Cerebellar nuclear complex (tissue), 1 donor: ENCODE measurements at places on chromosomes 5 and 9.

DNA sequence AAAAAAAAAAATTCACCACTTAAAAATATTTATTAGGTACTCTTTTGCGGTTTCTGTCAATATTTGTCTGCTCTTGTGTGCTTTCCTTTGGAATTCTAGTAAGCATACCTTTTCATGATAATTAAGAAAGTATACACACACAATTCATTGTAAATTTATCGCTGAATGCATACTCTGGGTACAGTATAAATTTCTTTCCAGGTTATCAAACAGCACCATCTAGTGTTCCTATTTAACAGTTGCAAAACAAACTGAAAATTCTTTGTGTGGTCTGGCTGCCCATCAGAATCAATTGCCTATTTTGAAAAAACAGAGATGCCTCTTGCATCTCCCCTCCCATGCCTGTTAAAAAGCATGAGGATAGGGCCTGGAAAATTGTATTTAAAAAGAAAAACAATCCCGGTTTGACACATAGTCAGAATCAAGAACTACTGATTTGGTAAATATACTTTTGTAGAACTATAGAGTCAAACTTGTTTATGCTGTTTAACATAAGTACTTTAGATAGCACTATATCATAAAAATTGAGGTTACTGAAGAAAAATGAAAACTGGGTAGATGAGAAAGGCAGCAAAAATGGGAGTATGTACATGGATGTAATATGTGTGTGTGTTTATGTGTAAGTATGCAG, 16.2 kb downstream of the PGGT1B start:
- DNase-seq = peak; percentile 1

DNA sequence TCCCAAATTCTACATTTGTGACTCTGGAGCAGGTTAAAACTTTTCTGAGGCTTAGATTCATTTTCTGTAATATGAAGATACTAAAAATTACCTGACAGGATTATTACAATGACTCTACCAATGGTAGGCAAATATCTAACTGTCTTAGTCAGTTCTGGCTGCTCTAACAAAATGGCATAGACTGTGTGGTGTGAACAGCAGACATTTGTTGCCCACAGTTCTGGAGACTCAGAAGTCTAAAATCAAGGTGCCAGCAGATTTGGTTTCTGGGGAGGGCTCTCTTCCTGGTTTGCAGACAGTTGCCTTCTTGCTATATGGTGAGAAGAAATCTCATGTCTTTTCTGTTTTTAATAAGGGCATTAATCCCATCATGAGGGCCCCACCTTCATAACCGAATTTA, 245.1 kb downstream of the MAST4 start:
- DNase-seq = no peak

DNA sequence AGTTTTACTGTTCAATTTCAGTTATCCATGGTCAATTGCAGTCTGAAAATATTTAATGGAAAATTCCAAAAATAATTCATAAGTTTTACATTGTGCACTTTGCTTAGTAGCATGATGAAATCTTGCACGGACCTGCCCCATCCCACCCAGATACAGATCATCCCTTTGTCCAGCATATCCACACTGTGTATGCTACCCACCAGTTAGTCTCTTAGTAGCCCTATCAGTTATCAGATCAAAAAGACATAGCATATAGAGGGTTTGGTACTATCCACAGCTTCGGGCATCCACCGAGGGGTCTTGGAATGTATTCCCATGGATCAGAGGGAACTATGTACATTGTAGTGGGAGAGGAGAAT, 97.7 kb downstream of the SLC44A1 start:
- DNase-seq = no peak

- no peak for DNase-seq
These were observed 29.5 kb downstream of the TNIP1 start for GRCh38 chr5:151051066-151051930.

- no peak for DNase-seq
These were observed 96.1 kb upstream of the NFIL3 start for GRCh38 chr9:91519520-91520277.

GRCh38 chr5:351084-351920, 29.8 kb downstream of the AHRR start:
- no peak for DNase-seq

- no peak for DNase-seq
These were observed 265.9 kb upstream of the VLDLR start for GRCh38 chr9:2355697-2355983.

DNA sequence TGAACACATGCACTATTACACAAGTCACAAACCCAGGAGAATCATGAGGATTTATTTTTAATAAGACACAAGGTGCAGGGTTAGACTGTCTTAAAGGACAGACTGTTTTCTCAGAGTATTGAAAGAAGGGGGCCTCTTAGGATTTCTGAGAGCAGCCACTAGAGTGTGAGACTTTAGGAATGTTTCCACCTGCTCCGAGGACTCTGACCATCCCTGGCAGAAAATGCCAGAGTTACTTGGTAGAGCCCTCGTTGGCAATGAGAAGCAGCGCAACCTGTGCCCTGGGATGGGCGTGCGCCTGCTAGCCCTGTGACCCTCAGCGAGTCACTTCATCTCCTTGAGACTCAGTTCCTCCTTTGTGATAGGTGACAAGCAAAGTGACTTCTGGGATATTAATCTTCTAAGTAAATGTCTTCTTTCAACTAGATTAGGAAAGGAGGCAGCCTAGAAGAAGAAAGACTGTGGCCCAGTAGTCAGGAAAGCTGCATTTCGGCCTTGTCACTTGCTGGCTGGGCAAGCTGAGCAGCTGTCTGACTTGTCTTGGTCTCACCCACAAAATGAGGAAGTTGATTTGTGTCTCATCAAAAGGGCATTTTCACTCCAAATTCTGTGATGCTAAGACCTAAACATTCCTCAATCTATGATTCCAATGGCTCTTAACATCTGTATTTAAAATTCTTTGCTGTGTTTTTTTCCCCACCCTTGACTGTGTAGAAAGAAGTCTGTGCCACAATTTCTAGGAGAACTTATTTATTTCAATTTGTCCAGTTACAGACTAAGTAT, 60.5 kb downstream of the PTCD2 start:
- no peak for DNase-seq

DNA sequence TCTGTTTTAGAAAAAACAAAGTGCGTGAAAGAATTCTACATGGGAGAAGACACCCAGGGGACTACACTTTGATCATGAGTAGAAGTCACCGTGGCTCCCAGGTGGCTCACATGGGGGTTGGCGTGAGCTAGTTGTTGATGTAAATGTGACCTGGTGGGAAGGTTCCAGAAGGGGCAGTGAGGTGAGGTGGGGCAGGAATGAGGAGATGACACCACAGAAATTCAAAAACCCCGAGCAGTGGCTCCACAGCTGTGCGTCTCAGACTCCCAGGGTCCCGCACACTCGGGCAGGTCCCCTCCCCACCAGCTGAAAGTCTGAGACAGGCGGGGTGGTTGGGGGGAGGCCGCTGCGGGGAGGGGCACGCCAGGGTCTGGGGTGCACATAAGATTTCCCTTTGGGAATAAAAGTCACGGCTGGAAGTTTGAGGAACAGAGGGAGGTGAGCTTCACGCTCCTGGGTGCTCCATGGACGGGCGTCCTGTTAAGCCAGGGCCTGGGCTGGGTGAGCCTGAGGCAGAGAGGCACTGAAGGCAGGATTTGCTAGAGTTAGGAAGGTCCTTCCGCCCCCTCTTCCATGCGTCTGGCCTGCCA, 29.9 kb downstream of the GLT6D1 start:
- DNase-seq = no peak

- DNase-seq = no peak
These were observed 650 bp downstream of the FRMD3 start for GRCh38 chr9:83537331-83538171.

GRCh38 chr5:42691413-42691937, 65.1 kb upstream of the CCDC152 start:
- no peak for DNase-seq

DNA sequence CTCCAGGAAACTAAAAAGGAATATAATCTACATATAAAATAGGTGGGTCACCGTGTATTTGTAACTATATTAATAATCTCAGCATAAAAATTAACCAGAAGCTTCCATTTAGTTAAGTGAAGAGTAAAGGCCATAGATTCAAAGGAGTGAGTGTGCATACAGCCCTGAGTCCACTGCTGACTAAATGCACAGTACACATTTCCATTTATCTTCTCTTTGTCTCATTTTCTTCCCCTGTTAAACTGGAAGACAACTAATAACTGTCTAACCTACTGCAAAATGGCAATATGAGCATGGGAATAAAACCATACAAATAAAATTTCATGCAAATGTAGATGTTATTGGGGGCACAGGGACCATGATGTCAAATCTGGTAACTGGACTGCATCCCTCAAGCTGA, 59.9 kb upstream of the DAB2 start:
- DNase-seq = no peak

- DNase-seq = no peak
These were observed 92.1 kb upstream of the RANBP3L start for GRCh38 chr5:36393656-36394428.

GRCh38 chr9:123929177-123929869, 603 bp downstream of the DENND1A start:
- DNase-seq = no peak

- no peak for DNase-seq
These were observed 19.4 kb downstream of the TMEM174 start for GRCh38 chr5:73192370-73192769.

DNA sequence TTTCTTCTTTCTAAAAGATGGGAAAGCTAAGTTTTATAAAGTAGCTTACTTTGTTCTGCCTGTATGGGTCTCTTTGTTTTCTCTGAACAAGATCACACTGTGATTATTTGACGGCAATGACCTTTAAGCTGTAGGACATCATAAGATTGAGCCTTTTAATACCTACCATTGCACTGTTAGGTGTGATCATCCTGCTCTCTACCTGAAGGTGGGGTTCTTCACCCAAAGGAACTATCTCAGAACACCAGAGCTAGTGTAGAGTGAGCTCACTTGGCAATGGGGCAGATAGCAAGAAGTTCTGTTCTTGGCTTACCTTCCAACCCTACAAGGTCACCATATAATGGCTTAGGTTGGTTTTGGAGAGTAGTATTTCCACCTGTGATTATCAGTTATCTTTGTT, 200.2 kb downstream of the SPATA31D1 start:
- DNase-seq = no peak

DNA sequence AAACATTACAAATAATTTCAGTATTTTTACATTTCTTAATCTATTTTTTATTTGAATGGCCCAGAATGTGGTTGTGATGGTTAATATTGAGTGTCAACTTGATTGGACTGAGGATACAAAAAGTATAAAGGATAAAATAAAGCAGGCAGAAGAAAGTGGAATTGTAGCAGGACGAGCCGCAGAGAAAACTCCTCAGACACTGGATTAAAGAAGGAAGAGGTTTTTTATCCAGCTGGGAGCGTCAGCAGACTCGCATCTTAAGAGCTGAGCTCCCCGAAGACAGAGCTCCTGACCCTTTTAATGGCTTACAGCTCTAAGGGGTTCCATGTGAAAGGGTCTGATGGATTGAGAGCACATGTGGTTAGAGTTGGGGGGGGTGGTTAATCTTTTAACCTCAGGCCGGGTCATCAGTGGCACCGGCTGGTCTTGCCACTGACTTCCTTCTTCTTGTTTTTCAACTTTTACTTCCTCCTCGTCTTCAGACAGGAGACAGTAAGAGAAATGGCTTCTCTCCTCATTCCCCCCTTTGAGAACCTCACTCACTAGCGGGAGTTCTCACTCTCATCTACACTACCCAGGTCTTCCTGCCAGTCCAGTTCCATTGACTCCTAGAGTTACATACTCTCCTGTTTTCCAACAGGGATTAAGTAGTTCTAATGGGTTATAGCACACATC, 80.0 kb downstream of the TMEM161B start:
- DNase-seq = no peak

DNA sequence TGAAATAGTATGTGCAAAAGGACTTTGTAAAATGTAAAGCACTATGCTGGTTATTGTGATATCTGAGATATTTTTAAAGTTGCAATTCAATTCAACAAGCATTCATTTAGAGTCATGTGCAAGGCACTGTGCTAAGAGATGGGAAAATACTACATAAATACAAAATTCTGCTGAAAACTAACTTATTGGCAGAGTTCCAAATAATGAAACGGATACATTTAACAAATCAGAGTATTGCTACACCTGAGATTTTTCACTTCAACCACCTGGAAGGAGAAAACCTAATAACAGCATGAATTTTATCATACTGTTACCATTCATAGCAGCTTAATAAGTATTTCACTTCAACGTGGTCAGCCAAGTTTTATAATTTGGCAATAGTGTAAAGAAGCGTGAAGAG, 6.1 kb upstream of the CTNNAL1 start:
- DNase-seq = no peak

DNA sequence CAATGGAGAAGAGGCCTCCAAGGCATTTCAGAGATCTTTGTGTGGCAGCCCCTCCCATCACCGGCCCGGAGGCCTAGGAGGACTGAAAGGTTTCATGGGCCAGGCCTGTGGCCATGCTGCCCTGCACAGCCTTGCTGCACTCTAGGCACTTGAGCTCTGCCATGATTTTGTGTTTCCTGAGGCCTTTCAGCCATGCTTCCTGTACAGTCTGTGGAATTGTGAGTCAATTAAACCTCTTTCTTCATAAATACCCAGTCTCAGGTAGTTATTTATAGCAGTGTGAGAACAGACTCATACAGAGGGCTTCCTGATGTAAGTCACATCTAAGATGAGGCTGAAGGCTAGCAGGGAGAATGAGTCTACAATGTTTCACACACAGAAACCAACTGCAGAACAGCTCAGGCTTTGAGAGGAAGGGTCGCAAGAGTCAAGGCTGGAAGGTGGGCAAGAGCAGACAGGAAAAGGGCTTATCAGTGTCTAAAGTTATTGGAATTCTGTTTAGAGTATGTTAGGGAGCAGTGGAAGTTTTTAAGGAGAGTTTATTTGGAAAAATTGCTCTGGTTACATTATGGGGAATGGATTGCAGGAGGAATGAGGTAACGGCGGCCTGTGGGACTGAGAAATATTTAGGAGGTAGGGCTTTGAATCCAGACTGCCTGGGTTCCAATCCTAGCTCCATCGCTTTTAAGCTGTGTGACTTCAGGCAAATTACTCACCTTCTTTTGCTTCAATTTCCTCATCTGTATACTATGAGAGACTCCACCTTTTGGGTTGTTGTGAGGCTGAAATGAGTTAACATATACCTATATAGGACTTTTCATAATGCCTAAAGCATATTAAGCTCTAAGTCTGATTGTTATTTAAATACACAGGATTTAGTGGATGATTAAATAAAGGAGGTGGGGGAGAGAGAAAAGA, 291.2 kb downstream of the CWC27 start:
- DNase-seq = no peak

DNA sequence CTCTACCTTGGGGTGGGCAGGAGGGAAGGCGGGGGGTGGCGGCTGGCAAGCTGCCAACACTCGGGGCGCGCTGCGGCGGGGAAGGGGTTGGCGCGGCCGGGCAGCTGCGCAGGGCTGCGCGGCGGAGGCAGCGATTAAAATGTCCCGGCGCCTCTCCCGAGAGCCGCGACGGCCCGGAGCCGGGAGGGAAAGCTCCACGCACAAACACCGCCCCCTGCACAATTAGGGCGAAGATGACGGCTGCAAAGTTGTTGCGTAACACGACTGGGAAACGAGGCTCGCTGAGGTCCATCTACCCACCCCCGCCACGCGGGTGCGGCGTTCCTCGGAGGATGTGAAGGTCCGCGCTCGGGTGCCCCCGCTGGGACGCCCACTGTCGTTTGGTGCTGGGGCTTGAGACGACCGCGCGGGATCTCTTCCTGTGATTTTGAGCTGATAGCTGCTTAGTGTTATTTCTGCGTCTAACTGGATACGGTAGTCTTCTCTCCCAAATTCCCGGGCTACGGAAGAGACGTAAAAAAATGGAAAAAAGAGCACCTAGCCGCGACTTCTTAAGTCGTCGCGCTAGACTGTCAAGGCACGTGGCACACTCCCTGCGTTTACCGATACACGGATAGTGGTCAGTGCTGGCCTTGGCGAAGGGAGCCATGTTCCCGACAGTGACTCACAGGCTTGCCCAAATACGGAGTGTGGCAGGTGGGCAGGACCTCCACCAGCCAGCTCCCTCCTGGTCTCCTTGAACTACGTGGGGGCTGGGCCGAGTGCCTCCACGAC, 958 bp upstream of the NFIL3 start:
- DNase-seq = no peak
